Skeletal muscle tissue (tissue), 5 donors: ENCODE measurements at places on chromosomes 6 and 20. TPM values are rescaled to one million over a fixed set of nuclear protein-coding genes. Genes with fewer than 3 reads are reported as not detected.

RCAN2 gene
- 1.6 TPM for total RNA-seq

BAK1 gene
- 9.9 TPM for total RNA-seq

SPEF1 gene
- total RNA-seq = not detected

PRPH2 gene
- total RNA-seq = 5.7 TPM

OOEP gene
- not detected for total RNA-seq

NOTCH4 gene
- total RNA-seq = 9.9 TPM

CPNE5 gene
- total RNA-seq = 6.3 TPM

PPP1R14C gene
- 14.1 TPM for total RNA-seq

TRIM40 gene
- not detected for total RNA-seq

ANKRD66 gene
- total RNA-seq = not detected

C4A gene
- 14.1 TPM for total RNA-seq

GFRAL gene
- total RNA-seq = under 0.01 TPM

HLA-DQB1 gene
- total RNA-seq = 7.8 TPM

SLC44A4 gene
- total RNA-seq = 0.52 TPM

BHLHE23 gene
- total RNA-seq = not detected

TINAG gene
- 0.52 TPM for total RNA-seq

RSPO3 gene
- total RNA-seq = 6.3 TPM

BMP5 gene
- 11.5 TPM for total RNA-seq

PPP2R5D gene
- total RNA-seq = 31.3 TPM

DACT2 gene
- 2.6 TPM for total RNA-seq

PBOV1 gene
- total RNA-seq = not detected

ISM1 gene
- total RNA-seq = 1.0 TPM

DUSP15 gene
- 2.1 TPM for total RNA-seq

BMP7 gene
- total RNA-seq = 3.7 TPM

NRN1 gene
- 13.6 TPM for total RNA-seq

GNAS-AS1 gene
- 1.0 TPM for total RNA-seq

DHX35 gene
- 8.4 TPM for total RNA-seq

KIAA1586 gene
- total RNA-seq = 15.7 TPM

WFDC2 gene
- not detected for total RNA-seq

PHACTR3 gene
- total RNA-seq = 1.0 TPM

NXT1 gene
- 15.1 TPM for total RNA-seq

TMEM200A gene
- 21.4 TPM for total RNA-seq

MATN4 gene
- total RNA-seq = 0.52 TPM

OR2B6 gene
- total RNA-seq = not detected

FYN gene
- total RNA-seq = 124 TPM

FOXQ1 gene
- not detected for total RNA-seq

PI3 gene
- not detected for total RNA-seq

SLC25A27 gene
- total RNA-seq = 8.9 TPM

STX16 gene
- total RNA-seq = 32.4 TPM

AFDN gene
- 40.7 TPM for total RNA-seq

ADGB gene
- not detected for total RNA-seq

ANGPT4 gene
- total RNA-seq = under 0.01 TPM

ASIP gene
- 1.0 TPM for total RNA-seq

MMP24 gene
- total RNA-seq = under 0.01 TPM

TMX4 gene
- total RNA-seq = 13.6 TPM

ARMH2 gene
- total RNA-seq = not detected

MCM8 gene
- total RNA-seq = 4.7 TPM

FAM83C gene
- not detected for total RNA-seq

ULBP1 gene
- not detected for total RNA-seq

SLC2A10 gene
- total RNA-seq = 24.0 TPM

LY6G5C gene
- total RNA-seq = not detected

PTPRT gene
- total RNA-seq = 1.0 TPM

ECT2L gene
- total RNA-seq = under 0.01 TPM

UBD gene
- 1.6 TPM for total RNA-seq

WFDC10B gene
- total RNA-seq = not detected

ADGRF5 gene
- total RNA-seq = 26.1 TPM

CDK19 gene
- total RNA-seq = 11.0 TPM

GTSF1L gene
- total RNA-seq = not detected
